ENCODE measurements at places on chromosomes 16 and 17.
A peak's percentile ranks its signal among the peaks of the same experiment; 100 is the strongest.

DNA sequence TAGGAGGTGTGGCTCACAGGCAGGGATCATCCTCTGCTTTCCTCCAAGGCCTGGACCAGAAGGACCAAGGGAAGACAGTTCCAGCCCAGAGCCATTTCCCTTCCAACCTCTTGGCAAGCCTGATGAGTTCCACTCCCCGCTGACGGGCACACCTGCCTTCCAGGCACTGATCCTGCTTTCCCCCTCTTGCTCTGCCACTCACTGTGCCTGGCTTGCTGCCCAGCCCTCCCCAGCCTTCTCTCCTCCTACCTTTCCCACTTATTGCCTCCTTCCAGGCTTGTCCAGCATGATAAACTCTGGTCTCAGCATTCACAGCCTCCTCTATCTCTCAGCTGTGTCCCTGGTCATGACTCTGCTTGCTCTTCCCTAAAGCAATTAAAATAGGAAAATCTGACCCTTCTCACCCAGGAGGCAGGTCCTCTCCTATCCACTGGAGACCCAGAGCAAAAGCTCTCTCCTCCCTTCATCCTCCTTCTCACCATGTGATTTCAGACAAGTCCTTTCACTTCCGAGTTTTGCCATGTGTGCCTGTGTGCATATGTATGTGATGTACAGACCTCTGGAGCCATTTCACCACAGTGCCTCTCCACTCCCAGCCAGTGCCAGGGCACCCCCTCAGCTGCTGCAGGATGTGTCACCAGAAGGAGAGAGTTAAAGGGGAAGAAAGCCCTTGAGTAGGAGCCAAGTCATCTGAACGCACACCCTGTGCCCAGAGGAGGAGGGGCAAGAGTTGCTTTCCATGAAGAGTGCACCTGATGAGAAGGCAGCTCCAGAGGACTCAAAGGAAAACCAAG lies 13.4 kb upstream of the TMEM170A start:
- no peak for DNase-seq

- no peak for DNase-seq
These were observed 226.2 kb downstream of the CCDC182 start for GRCh38 chr17:57518587-57519581.

- no peak for DNase-seq
These were observed 1.3 kb downstream of the GPATCH8 start for GRCh38 chr17:44501866-44502375.

DNA sequence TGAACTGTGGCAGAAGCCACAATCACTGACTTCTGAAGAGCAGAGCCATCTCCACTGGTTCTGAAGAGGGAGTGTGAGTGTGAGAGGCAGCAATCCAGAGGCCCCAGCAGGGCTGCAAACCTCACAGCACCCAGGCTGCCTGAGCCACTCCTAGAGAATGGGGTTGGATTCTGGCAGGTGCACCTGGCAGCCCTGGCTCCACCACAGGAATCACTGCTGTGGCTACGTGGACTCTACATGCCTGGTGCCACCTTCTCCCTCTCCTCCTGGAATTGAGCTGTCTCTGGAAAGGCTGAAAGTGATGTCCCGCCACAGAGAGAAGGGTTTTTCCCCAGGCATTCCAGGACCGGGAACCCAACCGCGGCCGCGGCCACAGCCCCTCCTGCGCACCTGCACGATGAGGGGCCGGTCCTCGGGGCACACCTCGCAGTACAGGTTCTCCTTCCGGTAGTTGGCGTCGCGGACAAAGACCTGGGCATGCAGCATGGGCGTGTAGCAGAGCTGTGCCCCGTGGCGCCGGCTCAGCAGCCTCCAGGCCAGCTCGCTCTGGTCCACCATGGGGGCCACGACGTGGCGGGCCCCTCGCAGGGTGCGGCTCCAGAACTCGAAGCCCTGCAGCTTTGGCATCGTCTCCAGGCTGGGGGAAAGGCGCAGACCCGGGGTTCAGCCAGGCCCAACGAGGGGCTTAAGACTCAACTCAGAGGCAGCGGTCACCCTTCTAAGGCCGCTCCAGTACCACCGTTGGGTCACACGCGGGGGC lies 991 bp downstream of the DUS1L start:
- DNase-seq = no peak

GRCh38 chr17:8255499-8255898 lies 6.4 kb downstream of the PFAS start:
- DNase-seq = no peak

GRCh38 chr17:75779250-75779986 lies 5.2 kb upstream of the UNK start:
- peak; percentile 97 for DNase-seq

GRCh38 chr17:21282231-21282630 lies 2.3 kb upstream of the MAP2K3 start:
- peak; percentile 84 for DNase-seq

- DNase-seq = no peak
These were observed 42.3 kb downstream of the WSB1 start for GRCh38 chr17:27336184-27336583.

DNA sequence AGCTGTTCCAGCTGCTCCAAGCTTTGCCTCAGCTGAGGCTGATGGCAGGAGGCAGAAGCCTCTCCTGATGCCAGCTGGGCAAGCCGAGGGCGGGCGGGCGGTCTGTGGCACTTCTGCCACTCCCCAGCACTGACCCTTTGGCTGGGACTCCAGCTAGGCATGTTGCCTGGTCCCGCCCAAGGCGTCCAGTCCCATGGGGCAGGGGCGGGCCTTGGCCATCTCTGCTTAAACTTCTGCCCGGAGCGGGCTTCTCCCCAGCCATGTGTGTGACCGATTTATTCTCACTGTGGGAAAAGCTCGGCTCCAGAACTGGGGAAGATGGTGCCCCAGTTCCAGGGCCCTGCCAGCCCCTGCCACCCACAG lies 349.1 kb downstream of the SEC14L1 start:
- DNase-seq = no peak

DNA sequence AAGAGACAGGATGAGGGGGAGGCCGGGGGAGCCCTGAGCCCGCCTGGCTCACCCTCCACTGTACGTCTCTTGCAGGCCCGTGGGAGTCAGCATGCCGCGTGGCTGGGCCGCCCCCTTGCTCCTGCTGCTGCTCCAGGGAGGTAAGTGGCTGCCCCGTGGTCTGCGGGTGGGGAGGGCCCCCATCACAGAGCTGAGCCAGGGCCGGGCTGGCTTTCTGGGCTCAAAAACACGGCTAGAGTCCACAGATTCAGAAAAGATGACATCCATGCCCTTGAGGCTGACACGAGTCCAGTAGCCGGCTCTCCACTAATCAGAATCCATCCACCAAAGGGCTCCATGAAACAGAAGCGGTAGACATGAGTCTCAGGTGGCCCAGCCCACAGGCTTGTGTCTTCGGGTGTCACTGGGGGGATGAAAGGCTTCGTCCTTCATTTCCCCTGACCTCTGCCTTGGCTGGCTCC lies 28.0 kb downstream of the IL21R start:
- DNase-seq = no peak

DNA sequence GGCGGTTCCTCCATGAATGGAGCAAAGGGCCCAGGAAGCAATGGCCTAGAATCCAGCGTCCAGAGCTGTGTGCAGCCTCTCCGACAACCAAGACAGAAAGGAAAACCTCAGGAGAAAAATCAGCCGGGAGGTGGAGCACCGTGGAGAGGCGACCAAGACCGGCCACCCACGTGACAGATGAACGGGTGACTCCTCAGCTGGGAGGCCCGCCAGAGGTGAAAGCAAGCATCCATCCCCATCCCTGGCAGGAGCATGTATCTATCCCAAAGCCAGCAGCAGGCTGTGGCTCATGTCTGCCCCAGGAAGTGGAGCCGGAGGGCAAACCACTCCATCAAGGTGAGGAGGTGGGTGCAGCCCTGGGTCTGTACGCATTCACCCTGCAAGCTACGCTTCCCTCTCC lies 52.1 kb downstream of the FOXL1 start:
- no peak for DNase-seq

DNA sequence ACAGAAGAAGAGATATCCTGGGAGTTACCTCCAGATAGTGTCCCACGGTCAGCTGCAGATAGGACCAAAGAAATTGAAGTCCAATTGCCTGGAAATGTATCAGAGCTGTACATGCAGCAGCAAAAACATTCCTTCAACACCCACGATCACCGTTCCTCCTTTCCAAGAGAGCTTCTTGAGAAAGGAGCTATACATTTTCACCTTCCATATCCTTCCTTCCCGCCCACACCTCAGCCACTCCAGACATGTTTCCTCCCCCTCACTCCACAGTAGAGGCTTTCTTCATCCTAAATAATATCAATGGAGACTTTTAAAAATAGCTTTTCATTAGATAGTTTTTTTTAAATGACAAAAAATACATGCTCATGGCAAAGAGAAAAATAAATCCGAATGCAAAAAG lies 87.6 kb downstream of the HS3ST2 start:
- no peak for DNase-seq

- no peak for DNase-seq
These were observed 6.0 kb downstream of the SOX9 start for GRCh38 chr17:72126575-72127486.

- no peak for DNase-seq
These were observed 390 bp downstream of the MNT start for GRCh38 chr17:2400474-2400866.

GRCh38 chr16:4370570-4371356 lies 885 bp upstream of the VASN start:
- DNase-seq = no peak

DNA sequence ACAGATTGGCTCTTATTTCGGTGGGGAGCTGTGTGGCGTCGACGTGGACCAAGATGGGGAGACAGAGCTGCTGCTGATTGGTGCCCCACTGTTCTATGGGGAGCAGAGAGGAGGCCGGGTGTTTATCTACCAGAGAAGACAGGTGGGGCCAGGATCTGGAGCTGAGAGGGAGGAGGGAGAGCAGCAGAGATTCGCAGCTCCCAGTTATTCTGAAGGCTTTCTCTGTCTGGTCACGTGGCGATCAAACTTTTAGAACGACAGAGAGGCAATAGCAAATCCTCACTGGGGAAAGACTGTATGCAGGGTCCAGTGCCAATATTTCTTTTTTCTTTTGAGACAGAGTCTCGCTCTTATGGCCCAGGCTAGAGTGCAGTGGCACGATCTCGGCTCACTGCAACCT lies 22.2 kb downstream of the ITGAL start:
- no peak for DNase-seq

DNA sequence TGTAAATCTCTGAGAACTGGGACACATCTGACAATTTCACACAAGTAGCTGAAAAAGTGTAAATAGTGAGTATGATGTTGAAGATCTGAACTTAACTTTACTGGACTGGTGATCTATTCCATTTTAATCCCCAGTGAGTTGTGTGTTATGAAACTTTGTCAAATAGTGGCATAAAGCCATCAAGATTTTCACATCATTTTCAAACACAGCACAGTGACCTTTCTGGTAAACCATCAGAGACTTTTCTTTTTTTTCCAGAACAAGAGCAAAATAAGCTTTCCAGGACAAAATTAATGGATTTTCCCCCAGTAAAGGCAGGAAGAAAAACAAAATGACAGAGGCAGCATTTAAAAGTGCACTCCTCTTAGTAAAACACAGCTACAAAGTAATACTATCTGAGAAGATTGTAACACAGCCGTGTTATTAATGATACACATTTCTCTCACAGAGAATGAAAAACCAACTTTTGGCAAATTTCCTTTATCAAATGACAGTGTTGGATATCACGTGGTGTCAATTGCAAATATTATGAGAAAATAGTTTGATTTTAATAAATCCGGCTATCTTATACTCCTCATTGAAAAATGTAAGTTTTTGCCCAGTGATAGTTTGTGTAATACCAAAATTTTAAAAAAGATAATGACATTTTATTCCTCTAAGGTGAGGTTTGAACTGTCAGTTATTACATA lies 16.8 kb upstream of the COL1A1 start:
- DNase-seq = no peak

GRCh38 chr17:35900708-35901480 lies 20.7 kb upstream of the CCL5 start:
- DNase-seq = no peak

DNA sequence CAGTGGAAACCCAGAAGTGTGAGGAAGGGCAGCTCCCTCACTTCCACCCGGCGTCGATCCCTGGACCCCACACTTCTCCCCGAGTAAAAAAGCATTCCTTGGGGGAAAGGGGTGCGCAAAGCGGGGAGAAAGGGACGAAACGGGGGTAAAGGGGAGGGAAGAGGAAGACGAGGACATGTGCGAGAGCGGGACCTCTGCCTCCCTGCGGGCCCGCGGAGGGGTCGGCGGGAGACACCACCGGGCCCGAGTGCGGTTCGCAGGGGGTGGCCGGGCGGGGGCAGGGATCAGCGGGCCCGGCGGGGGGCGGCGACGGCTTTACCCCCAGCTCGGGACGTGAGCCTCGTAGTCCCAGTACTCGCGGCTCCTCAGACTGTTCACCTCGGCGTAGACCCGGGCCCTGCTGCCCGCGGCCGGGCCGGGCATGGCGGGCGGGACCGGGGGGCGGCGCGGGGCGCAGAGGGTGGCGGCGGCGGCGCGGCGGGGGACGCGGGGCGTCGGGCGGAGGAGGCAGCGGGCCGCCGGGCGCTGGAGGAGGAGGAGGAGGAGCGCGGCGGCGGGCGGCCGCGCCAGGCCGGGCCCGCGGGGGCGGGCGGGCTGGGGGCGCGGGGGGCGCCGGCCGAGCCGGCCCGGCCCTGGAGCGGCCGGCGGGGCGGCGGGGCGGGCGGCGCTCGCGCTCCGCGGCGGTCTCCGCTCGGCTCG lies 443 bp downstream of the CSNK2A2 start:
- no peak for DNase-seq

- DNase-seq = no peak
These were observed 152.1 kb upstream of the CHMP6 start for GRCh38 chr17:80839511-80839941.

DNA sequence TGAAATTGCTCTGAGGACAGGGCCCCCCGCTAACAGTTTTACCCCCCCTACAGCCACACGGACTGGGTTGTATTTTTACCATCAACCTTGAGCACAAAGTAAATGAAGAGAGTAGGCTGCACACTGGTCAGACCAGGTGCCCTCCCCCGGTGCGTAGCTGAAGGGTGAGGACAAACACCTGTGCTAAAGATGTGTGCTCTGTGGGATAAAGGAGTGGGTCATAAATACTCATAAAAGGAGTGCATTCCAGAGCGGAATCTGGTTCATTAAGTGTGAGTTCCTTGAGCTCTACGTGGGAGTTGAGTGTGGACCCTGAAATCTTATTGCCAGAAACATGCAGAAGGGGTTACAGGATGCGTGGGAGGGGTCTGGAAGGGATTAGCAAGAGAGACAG lies 217.0 kb downstream of the CCDC182 start:
- DNase-seq = no peak

DNA sequence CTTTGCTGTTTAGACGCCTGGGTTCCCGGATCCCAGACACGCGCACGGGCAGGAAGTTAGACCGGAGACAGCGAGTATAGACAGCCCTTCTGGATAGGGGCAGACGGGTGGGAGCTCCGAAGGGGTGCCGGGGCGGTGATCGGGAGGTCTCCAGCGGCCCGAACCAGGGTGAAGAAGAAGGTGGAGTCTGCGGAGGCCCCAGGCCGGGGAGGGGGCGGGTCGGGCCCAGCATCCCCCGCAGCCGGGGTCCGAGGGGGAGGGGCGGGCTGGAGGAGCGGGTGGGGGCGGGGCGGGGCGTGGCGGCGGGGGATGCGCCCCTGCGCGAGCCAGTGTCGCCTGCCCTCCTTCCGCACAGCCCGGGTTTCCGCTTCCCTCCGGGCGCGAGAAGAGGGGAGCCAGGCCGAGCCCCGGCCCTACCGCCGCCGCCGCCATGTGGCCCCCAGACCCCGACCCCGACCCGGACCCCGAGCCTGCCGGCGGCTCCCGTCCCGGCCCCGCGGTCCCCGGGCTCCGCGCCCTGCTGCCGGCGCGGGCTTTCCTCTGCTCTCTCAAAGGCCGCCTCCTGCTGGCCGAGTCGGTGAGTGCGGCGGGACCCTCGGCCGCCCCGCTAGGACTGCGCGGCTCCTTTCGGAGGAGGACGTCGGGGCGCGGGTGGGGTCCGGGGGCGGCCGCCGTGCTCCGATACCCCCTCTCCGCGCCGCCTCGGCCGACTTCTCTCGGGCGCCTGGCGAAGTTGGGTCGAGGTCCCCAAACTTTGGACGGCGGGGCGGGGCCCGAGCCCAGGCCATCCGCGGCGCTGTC lies at the start of gene CMTM3:
CMTM3 (plus strand) TSS at position 329 of the 801 bp plus-strand sequence; CDS start at position 431, 102 bp downstream.
- DNase-seq = no peak

Data from Panc1 (cell line).